LHCN-M2 (cell line): ENCODE measurements at places on chromosomes 4 and X. TPM values are rescaled to one million over a fixed set of nuclear protein-coding genes. Genes with fewer than 3 reads are reported as not detected.

MAGEC3 gene
- total RNA-seq, result 0.23 TPM in 1 of 2 replicates, not detected in the other

TEX13D gene
- total RNA-seq, result not detected in 2 replicates

EDNRA gene
- total RNA-seq, result 36.5 and 39.5 TPM in 2 replicates

KIAA0232 gene
- total RNA-seq, result 14.1 and 19.0 TPM in 2 replicates

AFM gene
- not detected in 2 replicates for total RNA-seq

RASL11B gene
- total RNA-seq, result 0.17 and 0.32 TPM in 2 replicates

MAMLD1 gene
- total RNA-seq, result 3.8 and 4.8 TPM in 2 replicates

LAMP2 gene
- 121 and 139 TPM in 2 replicates for total RNA-seq

PITX2 gene
- 60.5 and 67.0 TPM in 2 replicates for total RNA-seq
